RWPE2 (cell line): ENCODE measurements at places on chromosomes 2 and 18.

DNA sequence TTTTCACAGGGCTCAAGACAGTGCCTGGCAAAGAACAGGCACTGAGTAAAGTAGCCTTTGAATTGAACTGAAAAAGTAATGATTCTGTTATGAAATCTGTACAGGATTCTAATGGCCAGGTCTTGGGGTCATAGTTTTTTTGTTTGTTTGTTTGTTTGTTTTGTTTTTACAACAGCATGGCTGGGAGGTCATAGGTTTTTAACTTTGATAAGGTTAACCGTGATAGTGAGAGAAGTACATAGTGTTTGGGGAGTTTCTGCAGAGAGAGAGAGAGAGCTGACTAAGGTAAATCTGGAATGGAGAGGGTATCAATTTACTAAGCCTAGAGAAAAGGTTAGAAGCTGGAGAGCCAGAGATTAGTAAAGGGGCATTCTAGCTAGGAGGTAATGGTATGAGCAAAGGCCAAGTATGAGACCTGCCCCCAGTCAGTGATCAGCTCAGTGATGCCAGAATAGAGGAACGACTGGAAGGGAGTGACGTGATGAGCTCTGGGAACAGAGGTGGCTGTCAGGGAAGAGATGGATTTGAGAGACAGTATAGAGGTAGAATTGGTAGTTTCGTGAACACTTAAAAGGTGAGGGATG, 25.9 kb downstream of the XRCC5 start:
- no peak for DNase-seq

DNA sequence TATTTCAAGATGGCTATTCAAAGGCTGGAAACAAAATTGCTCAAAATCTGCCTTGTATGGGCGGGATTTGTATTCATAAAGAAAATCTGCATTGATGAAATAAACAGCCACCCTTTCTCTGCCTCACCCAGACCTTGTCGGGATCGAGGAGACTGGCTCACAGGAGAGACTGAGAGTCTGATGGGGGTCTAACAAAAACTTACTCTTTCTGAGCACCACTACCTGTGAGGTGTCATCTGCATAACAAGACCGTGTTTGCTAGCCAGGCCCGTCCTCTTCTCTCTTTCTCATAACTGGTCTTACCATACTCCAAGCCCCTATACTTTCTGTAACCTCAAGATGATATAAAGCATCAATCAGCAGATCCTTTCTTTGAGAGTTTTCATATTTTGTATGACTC, 115.6 kb downstream of the INO80D start:
- DNase-seq = no peak

DNA sequence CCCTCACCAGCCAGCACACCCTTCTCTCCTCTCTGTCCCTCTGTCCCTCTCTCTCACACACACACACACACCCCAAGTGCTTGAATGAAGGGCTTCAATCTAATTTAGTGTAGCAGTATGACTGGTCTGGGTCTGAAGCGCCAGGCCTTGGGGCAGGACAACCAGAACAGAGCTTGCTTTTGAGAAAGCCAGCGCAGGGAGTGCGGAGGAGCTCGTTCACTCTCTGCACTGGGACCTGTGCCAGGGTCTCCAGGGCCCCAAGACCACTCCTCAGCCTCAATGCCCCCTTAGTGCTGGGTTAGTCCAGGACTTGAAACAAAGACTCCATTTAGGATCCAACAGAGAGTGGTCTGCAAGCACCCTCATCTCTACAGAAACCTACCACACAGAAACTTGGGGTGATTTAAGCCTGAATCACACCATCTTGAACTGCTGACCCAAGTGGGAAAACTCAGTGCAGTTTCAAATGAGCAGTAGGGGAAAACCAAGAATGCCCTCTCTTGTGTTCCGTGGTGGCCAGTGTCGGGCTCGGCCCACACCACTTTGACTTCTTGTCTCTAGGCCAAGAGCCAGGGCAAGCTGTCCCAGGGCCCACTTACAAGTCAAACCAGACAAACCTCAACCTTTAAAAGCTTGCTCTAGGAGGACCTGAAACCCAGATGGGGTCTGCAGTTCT, 66.6 kb upstream of the WIPF1 start:
- DNase-seq = no peak

DNA sequence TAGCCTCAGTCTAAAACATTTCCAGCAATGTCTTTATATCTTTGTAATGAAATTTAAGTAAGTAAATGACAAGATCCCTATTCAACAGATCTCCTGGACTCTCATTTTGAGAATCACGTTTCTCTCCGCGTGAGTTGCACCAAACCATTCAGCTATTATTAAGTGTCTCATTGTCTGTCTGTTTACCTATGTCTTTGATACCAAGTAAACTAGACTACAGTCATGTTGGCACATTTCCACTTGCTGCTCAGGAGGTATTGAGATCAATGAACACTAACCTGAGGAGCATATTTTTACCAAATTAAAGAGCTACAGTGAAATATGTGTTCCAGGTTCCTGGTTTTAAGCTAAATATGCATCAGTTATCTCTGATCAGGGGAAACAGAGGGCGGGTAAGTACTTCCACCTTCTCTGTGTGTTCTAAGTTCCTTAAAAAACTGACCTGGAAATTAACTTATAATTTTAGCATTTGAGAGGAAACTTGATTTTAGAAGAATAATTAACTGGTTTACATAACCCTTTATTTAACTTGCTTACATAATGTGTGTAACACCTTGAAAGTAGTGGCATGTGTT, 125.8 kb downstream of the OSBPL6 start:
- no peak for DNase-seq

DNA sequence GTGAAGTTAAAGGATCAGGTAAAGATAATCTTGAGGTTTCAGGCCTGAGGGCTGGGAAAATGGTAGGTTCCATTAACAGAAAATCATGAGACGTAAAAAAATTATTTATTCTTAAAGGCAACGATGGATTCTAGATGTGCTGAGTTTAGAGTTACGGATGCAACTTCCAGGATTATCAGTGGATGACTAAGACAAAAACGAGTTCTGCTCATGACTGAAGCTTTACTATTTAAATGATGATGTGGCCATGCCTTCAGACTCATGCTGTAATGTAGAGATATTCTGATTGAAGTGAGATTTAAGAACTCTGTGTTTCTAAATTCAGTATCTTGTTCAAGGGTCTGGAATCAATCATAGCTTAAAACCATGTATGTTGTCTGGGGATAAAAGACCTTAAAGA, 5.0 kb downstream of the TMEM237 start:
- DNase-seq = no peak

DNA sequence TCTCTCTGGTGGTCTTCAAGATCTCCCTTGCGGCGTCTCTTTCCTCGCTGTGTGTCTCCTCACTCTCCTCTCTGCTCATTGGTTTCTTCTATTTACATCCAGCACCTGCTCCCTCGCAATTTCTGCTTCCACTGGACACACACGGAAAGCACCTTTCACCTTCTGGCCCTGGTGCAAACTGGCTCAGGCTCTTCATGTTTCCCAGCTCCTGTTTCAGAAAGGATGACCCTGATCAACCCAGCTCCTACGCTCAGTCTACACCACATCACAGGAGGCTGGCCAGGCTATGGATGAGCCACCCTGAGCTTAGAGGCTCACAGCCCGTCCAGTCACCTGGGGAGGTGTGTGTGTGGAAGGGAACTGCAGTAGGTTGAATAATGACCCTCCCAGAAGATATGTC, 72.7 kb downstream of the MCFD2 start:
- no peak for DNase-seq

GRCh38 chr2:230784795-230785194, 72.2 kb downstream of the CAB39 start:
- DNase-seq = no peak

DNA sequence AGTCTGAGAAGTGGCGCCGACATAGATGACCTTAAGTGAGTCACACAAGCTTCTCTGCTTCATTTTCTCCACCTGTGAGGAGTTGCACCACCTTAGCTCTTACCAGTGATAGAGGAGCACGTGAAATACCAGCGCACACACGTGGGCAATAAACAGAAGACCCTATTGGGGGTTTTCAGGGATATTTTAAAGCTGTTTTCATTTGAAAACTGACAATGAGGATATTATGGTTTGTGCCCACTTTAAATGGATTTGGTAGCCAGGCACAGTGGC, 47.3 kb upstream of the FZD7 start:
- no peak for DNase-seq

- DNase-seq = no peak
Measured at GRCh38 chr2:70115646-70116442, 28.6 kb downstream of the PCBP1 start.
